ENCODE measurements at places on chromosomes 7 and 10.

DNA sequence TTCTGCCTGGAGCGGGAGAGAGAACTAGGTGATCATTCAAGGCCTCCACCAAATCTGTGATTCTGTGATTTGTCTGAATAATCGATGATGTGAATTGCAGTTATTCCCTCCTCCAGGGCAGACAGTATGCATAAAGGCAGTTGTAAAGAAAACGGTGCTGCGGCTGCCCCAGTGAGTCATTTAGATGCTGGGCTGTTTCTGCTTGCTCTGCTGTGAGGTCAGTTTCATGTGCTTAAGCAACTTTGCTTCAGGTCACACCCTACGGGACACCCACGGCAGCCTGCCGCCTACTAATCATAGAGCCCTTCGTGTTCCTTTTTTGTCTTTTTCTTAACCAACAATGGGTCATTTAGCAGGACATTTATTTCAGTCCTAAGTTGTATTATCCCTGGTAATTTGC is 158.1 kb upstream of the PITRM1 start:
- no peak for DNase-seq

- no peak for DNase-seq
Measured at GRCh38 chr7:69738396-69738951, 140.2 kb downstream of the AUTS2 start.

DNA sequence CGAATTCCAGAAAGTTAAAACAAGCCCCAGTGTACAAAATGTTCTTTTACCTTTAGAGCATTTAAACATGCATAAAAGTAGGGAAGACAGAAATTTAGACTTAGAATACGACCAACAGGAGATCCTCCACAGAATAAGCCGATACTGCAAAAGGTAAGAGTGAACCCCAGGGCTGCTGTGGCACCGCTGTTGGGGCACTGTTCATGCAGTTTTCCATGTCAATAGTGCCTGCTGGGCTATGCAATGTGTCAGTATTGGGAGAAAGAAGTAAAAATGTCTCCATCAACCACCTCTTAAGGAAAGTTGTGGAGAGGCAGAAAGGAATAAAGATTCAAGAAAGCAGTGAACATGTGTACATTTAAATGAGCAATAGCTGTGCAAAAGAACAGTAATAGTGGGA is 326.5 kb upstream of the SEMA3C start:
- DNase-seq, result no peak

GRCh38 chr10:70836319-70836718 is 20.6 kb downstream of the SGPL1 start:
- no peak for DNase-seq

DNA sequence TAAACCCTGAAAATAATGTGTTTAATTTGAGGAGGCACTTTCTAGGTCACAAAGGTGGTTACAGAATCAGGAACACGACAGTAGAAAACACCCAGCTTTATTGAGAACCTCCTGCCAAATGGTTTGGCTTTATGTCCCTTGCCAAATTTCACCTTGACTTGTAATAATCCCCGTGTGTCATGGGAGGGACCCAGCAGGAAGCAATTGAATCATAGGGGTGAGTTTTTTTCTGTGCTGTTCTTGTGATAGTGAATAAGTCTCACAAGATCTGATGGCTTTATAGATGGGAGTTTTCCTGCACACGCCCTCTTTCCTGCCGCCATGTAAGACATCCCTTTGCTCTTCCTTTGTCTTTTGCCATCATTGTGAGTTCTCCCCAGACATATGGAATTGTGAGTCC is 193.8 kb upstream of the KLF6 start:
- no peak for DNase-seq

DNA sequence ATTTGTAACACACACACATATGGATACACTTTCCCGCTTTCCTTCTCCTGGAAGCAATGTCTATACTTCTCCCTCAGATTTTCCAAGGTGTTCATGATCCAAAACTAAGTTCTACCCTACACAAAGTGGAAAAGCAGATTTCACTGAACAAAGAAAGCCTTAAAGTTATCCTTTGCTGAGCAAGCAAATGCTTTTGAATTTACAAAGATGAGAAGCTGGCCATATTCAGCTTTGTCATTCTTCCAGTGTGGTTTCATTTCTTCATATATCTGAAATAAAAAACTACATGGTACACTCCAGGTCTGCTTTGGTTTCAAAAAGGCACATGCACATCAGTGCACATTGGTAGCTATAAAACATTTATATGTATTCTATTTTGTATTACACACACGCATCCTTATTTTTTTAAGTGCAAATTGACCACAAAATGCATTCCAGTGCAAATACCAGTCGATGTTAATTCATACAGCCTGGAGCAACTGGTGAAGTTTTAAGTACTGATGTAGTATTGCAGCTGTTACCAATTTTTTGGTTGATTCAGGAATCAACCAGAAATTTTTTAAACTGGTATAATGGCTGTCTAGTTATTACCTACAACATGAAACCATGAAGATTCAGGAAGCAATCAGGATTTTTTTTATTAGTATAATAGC is 65.5 kb upstream of the SRPK2 start:
- DNase-seq, result no peak

- no peak for DNase-seq
Measured at GRCh38 chr7:28002638-28003037, 178.0 kb downstream of the JAZF1 start.

DNA sequence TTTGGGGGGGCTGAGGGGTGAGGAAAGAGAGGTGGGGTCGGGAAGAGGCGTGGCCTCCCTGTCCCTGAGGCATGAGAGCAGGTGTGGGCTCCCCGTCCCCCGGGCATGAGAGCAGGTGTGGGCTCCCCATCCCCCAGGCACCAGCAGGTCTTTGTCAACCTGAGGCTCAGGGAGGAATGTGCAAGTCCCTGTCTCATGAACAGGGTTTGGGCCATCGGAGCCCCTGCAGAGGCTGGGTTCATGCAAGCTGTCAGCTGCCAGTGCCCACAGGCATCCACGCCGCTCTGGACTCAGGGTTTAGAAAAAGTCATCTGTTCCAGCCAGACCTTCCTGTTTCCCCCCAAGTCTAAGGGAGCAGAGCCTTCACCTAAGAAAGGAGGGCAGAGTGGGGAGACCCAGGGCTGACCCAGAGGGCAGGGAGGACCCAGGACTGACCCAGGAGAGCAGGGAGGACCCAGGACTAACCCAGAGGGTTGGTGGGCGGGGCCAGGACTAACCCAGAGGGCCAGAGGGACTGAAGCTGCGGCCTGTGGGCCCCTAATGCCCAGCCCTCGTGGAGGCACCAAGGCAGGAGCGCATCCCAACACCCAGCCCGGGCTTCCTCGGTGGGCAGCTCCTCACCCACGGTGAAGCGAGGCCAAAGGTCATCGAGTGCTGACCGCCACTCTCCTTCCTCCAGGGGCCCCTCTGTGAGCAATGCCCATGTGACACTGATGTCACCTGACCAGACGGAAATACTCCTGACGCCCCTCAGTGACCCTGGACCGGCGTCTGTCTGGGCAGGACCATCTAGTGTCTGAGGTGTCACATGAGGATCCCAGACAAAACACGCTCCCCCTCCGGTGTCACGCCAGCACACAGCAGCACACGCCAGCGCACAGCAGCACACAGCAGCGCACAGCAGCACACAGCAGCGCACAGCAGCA is 28.9 kb upstream of the GPR146 start:
- DNase-seq, result no peak

- no peak for DNase-seq
Measured at GRCh38 chr10:42769673-42770072, 12.9 kb upstream of the BMS1 start.

DNA sequence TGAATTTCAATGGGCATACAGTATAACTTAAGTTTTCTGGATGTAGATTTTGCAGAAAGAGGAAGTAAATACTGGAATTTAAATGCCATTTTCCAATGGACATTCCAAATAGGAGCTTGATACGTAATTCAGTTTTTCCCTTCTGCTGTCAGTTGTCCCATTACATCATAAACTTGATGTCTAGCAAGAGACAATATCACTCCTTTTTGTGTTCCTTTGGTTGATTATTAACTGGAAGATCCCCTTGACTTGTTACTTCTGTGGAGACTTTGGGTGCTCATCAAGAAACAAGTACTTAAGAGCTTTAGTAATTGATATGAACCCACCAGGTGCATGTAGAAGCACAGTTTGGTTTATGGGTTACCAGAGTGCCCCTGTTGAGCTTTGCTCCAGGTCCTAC is 116.1 kb downstream of the ST7 start:
- no peak for DNase-seq

DNA sequence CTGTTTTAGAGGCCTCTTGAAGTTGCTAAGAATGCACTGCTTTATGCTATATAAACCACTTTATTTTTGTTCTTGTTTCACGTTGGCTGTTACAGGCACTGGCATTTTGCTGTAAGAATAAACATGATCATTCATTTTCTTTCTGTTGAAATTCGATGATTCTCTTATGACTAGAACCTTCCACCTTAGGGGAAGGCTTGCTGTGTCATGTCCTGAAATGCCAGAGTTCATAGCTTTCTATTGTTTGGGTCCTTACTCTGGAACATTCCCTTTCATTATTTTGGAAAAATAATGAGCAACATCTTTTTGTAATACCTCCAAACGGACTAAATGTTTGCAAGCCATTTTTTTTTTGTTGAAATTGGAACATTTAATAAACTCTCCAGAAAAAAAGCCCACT is 495.1 kb upstream of the POT1 start:
- DNase-seq, result no peak

GRCh38 chr10:25125201-25125611 is 49.6 kb upstream of the GPR158 start:
- peak; percentile 59 for DNase-seq

- no peak for DNase-seq
Measured at GRCh38 chr10:31061941-31062340, 30.3 kb upstream of the ZNF438 start.

- DNase-seq, result no peak
Measured at GRCh38 chr7:27189997-27190748, 5.1 kb upstream of the HOXA11 start.

GRCh38 chr10:24821986-24822385 is 98.3 kb upstream of the ARHGAP21 start:
- no peak for DNase-seq

DNA sequence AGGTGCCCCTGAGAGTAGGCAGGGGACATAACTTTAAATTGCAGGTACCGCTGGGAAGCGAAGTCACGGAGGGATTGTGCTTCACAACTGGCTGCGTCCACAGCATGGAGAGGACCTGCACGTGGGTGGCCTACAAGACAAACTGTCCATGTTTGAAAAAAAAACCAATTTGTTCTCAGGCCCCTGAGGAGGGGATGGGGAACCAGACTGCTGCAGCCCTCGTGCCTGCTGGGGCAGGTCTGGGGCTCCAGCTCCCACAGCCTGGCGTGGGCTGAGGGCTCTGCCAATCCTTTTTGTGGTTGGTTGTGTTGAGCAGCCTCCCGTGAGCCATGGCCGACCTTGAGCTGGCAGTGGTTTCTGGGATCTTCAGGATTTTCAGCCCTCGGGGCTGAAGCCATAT is 9.7 kb downstream of the SFRP5 start:
- no peak for DNase-seq

- DNase-seq, result no peak
Measured at GRCh38 chr7:37249240-37249639, 199.4 kb downstream of the ELMO1 start.
